ENCODE measurements at places on chromosomes 12 and 14.
A peak's percentile ranks its signal among the peaks of the same experiment; 100 is the strongest.

DNA sequence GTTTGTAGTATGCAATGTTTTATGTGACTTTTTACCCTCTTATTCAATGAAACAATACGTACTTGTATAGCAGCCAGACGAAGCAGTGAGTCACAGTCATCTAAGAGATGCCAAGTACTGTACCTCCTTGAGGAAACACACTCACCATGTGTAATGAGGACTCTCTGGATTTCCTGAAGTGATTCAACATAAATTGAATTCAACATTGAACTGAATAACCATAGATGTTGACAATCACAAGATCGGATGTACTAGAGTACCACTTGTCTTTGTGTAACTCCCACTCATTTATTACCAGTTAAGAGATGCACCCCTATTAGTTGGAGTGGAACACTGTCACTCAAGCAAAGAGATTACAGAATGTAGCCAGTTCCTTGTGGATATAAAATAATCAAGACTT lies 175.2 kb upstream of the HMGA2 start:
- DNase-seq: no peak

GRCh38 chr14:100536721-100537445 lies 50.3 kb downstream of the BEGAIN start:
- DNase-seq: no peak

- DNase-seq: no peak
Observed at GRCh38 chr14:53441789-53442188, 288.7 kb upstream of the DDHD1 start.

DNA sequence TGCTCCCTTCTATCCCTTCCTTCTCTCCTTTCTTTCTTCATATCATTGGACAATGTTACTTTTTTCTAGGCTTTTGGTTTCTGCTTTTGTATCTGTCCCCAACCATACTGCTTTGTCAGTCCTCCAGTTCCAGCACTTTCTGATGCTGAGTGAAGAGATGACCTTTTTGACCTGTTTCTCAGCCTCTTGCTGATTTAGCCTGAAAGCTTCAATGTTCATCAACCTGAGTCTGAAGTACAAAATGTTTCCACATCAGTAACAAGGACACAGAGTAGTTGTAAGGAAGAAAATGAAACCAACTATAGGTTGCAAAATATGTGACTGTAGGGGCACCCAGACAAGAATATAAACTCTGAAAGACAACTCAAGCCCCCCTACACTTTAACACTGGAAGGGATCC lies 25.2 kb upstream of the AKAP6 start:
- DNase-seq: no peak

DNA sequence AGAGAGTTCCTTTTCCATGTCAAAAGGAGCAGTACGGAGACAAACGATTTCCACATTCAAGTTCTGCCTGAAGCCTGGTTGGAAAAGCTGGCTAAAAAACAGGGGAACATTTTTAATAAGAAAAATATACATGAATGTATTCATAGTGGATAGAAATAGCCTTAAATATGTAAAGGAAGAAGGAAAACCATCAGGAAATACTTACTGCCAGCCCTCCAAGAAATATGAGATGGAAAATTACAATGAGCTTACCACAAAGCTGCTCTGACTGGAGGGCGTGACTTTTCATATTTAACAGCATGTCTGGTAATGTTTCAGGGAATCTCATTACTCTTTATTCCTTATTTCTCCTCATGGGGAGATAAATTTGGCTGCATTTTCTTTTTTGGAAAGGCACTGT lies 75.9 kb upstream of the ZDHHC17 start:
- no peak for DNase-seq

- DNase-seq: no peak
Observed at GRCh38 chr12:113145720-113146551, 3.6 kb upstream of the CFAP73 start.

GRCh38 chr12:111775205-111776193 lies 8.8 kb downstream of the ALDH2 start:
- DNase-seq: no peak

DNA sequence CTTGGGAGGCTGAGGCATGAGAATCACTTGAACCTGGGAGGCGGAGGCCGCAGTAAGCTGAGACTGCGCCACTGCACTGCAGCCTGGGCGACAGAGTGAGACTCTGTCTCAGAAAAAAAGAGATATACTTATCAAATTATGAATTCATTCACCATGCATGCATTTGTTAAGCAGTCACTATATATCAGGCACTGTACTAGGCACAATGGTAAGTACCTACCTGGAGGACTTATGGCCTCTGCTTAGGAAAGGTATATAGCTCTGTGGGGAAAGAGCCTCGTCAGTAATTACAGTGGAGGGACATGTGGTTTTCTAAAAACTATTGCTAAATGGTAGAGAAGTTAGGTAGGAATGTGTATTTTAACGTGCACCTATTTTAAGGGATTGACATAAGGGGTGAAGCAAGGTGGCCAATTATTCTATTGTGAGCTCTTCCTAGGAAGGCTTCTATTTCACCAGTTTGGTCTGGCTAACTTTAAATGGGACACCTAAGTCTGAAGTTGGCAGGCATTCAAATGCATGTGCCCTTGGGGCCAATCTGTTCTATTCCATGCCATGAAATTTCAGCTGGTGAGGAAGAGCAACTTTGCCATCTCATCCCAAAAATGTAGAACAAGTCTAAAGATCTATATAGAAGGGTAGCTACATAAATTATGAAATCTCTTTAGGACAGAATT lies 15.0 kb downstream of the TCP11L2 start:
- DNase-seq: no peak

DNA sequence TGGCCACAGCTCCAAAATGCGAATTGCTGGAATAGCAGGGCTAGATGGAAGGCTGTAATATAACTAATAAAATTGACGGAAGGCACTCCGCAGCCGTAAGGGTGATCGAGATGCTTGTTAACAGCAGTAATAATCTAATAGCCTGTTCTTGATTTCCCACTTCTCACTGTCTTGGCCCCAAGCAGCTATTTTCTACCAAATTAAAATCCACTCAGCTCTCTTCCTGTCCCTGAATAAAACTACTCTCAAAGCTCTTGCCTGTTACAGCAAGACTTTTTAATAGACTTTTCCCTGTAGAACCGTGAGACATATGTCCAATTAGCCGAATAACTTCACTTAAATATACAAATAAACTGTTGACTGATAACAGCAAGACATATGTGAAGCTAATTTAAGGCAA lies 38.0 kb downstream of the ADCK1 start:
- DNase-seq: no peak

DNA sequence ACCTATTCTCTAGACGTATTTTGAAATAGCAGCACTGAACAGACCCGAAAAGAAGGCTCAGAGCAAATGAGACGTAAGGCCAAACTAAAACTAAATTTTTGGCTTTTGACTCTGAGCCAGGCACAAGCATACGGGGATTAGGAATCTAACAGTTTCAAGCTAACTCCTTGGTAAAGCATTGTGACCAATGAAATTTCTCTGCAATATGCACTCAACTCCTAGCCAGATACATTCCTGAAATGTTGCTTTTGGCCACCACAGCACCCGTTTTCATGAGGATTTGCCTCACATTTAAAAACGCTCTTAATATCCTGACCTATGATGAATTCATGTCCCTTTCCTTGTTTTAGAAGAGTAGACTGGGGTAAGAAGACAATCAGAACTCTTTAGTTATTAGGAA lies 53.1 kb upstream of the NPFF start:
- peak; percentile 66 for DNase-seq
